Mesendoderm (in vitro differentiated cells): ENCODE measurements at places on chromosomes 7 and 10.

DNA sequence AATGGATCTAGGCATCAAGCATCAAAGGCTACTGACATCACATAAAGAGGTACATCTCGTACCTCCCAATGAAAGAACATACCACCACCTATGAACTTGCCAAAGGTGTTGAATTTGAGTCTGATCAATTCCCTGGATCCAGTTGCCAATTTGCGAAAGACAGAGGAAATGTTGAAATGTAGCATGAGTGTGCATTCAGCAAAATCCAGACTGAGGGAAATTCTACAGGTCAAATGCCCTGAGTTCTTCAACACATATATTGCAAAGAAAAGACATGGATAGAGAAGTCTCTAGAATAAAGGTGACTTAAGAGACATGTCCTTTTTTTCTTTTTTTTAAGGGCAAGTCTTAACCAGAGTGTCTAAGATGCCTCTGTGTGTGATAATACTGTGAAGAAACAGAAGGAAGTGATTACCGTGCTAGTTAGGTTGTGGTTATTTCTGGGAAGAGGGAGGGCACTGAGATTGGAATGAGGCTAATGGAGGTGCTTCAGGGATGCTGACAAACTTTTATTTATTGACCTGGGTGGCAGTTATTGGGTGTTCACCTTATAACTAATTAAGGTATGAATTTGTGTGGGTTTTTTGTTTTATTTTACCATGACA lies 128.7 kb downstream of the SAMD9 start:
- DNase-seq = no peak

DNA sequence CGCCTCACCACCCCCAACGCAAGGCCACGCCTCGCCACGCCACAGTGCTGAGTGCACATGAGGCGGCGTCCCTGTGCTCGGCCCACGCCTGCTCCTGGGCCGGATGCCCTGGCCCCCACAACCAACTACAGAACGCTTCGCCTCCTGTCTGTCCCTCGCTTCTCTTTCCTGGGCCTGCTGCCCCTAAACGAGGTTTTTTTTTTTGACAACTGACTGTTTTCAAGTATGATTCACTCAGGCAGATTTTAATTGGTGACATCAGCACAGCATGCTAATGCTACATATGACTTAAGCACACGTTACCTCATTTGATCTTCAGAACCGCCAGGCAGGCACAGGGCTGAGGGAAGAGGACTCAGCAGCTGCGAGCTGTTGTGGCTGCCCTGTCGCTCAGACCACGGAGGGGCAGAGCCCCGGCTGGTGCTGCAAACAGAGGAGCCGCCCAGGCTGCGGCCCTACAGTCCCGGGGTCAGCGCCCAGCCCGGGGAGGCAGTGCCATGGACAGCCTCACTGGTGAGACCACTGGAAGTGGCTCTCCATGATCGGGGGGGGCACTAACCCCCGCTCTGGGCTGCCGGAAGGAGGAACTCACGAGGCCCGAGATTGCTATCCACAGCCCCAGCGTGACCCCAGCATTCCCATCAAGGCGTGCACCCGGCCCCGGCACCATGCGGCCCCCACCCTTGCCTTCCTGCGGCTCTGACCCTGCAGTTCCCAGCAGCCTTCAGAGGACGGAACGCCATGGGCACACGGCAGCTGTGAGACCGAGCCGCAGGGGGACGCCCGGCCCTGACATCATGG lies 212.8 kb downstream of the MAD1L1 start:
- DNase-seq = peak; percentile 25

DNA sequence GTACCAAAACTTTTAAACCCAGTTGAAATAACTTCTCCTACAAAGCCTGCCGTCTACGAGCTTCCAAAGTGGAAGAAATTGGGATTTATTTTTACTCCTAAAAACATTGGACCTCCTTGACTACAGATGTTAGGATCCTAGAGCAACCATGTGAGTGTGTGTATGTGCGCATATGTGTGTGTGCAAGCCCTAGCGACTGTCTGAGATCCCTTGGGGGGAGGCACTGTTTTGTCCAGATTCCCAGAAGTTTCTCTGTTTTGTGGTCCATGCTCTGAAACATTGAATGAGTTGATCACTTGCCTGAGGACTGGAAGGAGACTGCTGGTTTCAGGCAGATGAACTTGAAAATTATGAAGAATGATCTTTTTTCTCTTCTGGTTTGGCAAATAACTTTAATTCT lies 312.3 kb upstream of the ZNF32 start:
- DNase-seq = no peak

GRCh38 chr7:85286446-85286845 lies 99.6 kb upstream of the SEMA3D start:
- DNase-seq = no peak

DNA sequence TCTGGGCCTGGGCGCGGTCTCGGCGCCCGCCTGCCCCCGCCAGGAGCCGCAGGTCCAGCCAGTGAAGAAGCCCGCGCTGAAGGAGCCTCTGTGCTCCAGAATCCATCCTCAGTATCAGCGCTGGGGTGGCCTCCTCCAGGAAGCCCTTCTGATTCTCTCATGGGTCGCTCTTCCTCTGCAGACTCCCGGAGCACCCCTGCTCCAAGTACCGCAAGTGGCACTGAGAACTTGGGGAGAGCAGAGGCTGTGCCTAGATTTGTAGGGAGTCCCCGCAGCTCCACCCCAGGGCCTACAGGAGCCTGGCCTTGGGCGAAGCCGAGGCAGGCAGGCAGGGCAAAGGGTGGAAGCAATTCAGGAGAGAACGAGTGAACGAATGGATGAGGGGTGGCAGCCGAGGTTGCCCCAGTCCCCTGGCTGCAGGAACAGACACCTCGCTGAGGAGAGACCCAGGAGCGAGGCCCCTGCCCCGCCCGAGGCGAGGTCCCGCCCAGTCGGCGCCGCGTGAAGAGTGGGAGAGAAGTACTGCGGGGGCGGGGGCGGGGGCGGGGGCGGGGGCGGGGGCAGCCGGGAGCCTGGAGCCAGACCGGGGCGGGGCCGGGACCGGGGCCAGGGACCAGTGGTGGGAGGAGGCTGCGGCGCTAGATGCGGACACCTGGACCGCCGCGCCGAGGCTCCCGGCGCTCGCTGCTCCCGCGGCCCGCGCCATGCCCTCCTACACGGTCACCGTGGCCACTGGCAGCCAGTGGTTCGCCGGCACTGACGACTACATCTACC lies at the start of gene ALOX5:
Gene ALOX5 (plus strand): TSS at position 641 of the 774 bp plus-strand sequence. CDS start 64 bp downstream, at position 705.
- peak; percentile 66 for DNase-seq

DNA sequence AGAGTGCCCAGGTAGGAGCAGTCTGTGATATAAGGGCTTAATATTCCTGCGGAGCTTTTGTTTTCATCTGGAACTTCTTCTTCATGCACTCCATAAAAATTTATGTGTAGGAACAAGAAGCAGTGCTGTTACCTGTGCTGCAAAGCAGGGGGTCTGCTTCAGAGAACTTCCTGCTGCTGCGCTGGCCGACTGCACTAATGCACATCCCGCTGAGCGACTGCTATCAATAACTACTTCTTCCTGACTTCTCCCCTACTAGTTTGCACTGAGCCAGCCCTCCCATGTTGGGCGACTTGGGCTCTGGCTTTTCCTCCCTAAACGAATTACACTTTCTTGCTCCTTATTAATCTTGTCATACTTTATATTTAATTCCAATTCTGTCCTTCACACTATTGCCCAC lies 150.3 kb downstream of the NEBL start:
- no peak for DNase-seq

DNA sequence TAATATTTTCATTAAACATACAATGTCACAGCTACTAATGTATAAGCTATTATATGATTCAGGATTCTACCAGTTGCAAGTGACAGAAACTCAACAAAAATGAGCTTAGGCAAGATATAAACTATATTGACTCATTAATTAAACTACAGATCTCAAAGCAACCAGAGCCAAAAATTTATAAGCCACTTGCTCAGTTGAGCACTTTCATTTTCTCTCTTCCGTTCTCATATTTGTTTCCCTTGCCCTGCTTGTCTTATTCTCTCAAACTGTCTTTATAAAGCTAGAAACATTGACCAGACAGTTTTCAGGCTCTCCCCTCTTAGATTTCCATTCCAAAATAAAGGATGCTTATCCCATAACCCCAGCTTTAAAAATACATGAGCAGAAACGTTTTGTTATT lies 60.2 kb upstream of the DGKB start:
- no peak for DNase-seq

DNA sequence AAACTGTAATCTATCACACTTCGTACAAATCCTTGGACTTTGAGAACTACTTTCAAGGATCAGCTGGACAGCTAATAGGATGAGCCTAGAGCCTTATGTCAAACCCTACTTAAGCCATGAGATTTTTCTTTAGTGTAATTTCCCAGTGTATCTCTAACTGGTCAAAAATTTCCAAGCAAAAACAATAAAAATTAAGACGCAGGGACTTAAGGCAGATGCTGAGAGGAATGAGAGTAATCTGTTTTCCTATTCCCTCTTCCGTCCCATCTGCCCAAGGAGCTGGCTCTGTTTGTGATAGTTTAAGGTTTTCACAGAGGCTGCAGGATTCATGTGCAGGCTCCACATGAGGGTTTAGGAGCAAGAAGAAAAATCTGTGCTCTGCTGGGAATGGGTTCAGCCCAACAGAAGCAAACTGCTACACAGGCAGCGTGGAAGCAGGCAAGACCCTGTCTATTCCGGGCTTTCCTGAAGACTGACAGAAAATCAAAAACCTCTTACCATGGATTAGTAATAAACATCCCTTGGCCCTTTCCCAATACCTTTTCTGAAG lies 62.2 kb downstream of the ARMH3 start:
- no peak for DNase-seq
